ENCODE measurements at places on chromosomes 5 and 9.

- no peak for DNase-seq
Observed at GRCh38 chr9:78311075-78311474, 14.2 kb downstream of the PSAT1 start.

GRCh38 chr5:1390861-1391600 is 46.1 kb upstream of the CLPTM1L start:
- no peak for DNase-seq

GRCh38 chr5:41925555-41925951 is 472 bp downstream of the FBXO4 start:
- DNase-seq: no peak

GRCh38 chr5:131536211-131536826 is 98.7 kb downstream of the RAPGEF6 start:
- no peak for DNase-seq

DNA sequence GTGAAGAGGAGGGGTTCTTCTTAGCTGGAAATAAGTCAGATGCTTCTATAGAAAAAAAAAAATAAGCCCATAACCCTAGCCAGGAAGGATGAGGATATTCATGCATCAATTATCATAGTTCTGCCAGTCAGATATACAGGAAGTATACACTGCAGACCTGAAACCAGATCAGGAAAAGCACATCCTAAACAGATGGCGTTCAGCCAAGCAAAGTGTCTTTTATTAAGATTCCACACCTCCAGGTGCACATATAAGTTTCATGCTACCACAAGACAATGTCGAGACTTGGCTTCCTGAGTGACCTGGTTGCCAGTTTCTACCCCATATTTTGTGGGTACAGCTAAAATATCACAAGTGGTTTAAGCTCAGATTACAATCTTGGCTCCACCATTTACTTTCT is 108.3 kb downstream of the CETN3 start:
- DNase-seq: no peak
